ENCODE measurements at places on chromosomes 5 and 9.

DNA sequence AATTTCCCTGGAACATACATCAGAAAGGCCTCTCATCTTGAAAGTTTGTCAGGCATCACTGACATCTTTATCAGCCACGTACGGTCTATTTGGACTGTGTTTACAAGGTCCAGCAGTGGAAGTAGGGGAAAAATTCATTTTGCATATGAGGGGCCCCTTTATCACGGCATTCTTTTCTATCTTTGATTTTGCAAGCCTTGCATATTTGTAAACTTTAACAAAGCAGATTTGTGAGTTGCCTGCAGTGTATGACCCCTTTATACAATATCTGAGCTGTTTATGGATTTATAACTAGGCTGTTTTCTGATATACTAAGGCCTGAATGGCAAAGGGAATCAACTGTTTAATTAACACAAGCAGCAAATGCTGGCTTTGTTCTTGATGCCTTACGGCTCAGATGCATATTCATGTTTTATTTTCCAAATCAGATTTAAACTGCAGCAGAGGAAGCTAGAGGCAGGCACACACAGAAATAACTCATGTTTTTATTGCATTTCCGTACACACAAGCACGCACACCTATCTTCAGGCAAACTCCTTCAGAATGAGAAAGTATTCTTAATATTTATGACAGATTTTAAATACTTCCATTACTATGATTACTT, 61.1 kb downstream of the CD180 start:
- DNase-seq = no peak

DNA sequence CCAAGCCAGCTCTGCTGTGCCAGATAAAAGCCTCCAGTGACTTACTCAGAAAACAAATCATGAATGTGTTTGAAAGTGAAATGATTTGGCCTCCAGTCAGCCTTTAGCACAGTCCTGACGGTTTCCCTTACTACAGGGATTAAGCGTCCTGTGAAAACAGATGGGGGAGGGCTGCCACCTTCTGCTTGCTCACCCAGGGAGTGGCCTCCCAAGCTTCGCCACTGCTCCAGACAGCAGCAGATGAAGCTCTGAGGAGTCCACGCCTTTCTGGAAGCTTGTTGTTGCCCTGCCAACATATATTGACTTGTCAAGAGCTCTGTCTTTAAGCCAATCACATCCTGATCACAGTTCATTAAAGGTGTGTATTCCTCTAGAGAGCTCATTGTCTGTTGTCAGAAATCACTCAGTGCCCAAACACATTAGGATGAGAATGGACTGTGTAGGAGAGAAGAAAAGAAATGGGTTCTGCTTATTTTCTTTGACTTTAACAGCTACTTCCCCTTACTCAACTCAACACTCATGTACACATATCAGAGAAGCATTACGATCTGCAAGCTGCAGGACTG, 4.9 kb upstream of the FYB1 start:
- no peak for DNase-seq

DNA sequence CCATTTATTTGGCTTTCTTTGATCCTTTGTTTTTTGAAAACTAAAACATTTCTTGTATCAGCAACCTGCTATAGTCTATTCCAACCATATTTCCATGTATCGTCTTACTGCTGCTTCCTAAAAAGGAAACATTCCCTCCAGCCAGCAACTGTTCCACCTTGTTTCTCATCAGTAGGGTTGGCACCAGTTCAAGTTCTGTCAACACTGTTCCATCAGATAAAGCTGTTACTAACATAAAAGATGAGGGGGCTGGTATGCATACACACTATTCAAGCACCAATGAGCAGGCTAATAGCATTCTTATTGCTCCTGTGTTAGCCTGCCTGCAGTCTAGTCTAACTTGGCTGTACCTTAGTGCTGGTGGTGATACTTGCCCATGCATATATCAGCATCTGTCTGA, 178.3 kb downstream of the CWC27 start:
- no peak for DNase-seq

DNA sequence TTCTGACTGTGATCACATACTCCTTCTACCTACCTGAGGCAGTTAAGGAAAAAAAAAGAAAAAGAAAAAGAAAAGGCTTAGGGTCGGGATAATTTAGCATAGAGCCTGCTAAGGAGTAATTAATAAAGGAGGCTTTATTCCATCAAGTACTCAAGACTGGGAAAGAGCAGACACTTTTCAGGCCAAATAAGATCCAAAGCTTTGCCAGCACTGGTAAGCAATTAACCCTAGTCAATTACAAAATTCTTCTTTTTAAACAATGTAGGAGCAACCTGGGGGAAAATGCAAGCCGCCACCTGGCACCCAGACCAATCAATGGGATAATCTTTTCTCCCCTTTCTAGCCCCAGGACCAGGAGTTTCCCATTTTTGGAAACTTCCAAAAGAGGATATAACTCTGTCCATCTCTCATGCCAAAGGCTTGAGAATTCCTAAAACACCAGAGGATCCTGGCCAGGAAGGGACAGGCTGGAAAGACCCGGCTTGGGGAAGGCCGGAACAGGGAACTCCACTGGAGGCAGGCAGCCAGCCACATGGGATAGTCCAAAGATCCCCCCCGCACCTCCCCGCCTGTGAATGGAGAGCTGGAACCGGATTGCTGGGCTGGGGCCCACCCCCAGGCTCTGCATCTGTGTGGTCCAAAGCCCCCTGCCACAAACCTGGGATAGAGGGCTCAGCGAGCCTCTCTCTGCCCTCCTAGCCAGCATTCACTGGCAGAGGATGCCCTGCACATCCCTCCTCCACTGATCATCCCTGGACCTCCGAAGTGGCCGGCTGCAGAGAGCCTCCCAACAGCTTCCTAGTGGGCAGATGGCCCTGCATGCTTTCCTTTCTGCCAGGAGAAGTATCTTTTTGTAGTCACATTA, 117.8 kb downstream of the ZNF354C start:
- DNase-seq = no peak

DNA sequence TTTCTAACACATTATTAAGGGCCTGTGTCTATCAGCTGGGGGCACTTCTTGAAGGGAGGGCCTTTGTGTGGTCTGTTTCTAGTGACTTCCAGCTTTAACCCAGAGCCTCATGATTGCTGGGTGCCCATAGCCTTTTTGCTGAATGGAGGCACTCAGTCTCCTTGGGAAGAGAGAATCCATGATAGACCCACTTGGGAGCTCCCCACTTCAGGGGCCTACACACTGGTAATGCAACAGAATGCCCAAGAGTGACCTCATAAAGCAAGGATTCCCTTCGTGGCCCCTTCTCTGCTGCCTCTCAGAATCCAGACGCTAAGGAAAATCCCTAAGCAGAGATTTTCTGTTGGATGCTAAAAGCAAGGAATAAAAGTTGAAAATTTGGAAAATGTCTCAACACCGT, at the start of gene CATSPER3:
Gene CATSPER3, plus strand, starts transcription at position 301 of the 400 bp plus-strand sequence. Its CDS starts 85 bp downstream, at position 386.
- DNase-seq = no peak

DNA sequence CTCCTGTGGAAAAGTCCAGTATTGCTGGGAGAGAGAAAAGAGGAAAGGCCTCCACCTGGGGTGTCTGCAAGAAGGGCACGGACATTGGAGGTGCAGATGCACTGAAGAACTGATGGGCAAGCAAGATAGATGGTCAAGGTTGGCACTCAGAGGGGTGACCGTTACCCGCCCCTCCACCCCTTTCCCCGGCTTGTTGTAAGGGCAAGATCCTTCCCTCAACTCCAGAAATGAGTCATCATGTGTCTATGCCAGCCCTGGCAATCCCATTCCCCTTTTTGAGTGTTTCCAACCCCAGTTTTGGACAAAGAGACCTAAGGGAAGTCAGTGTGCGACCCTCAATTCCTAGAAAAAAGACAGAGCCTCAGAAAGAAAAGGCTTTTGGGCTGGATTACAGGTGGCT, 34.9 kb upstream of the ATP6V1G1 start:
- DNase-seq = no peak

DNA sequence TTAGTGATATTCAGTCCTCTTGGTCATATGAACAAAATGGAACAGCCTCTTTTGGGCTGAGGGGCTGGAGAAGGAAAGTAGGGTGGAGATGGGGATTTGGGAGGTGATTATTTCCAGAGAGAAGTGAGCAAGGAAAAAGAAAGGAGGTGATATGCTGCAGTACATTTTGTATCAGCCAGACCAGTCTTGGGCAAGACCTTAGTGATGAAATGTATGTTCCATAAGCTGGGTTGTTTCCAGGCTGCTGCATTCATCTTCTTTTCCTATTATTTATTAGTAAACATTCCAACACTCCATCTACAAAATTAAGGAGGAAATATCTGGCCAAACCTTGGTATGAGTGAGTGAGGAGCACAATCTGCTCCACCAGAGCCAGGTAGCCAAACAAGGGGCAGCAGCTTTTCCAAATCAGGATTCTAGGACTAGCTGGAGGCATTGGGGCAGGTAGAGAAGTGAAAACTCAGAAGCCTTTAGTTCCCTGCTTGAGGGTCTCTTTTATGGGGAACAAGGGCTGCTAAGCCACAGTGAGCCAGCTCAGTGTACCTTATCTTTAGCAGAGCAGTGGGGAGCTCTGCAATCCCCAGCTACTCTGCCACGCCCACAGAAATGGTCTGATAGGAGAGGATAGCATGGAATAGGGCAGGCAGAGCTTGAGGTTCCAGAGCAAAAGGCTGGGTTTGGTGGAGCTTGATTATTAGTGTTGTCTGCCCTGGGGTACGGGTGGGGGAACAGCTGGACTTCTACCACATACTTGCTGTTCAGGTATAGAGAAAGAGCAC, 19.5 kb downstream of the RAD1 start:
- no peak for DNase-seq

DNA sequence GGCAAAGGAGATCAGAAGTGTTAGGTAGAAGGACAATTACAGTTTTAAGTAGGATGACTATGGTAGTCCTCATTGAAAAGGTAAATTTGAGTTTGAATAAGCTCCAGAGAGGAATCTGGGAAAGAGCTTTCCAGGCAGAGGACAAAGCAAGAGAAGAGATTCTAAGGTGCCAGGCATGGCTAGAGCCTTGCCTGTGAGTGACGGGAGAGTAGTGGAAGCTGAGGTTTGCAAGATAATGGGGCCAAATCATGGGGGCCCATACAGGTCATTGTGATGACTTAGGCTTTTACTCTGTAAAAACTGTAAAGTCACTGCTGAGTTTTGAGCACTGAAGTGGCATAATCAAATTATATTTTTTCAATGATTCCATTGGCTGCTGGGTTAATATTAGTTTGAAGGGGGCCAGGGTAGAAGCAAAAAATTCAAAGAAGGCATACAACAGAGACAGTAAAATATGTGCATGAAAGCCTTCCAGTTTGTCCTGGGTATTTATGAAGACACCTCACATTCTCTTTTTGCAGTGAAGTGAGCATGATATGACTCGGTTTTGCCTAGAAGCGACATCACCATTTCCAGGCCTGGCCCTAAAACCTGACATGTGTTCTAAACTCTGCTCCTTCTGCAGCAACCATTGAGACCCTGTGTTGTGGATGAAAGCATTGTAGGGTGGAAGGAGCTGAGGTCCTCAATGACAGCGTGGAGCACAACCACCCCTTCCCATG, 279.8 kb upstream of the TNC start:
- no peak for DNase-seq

DNA sequence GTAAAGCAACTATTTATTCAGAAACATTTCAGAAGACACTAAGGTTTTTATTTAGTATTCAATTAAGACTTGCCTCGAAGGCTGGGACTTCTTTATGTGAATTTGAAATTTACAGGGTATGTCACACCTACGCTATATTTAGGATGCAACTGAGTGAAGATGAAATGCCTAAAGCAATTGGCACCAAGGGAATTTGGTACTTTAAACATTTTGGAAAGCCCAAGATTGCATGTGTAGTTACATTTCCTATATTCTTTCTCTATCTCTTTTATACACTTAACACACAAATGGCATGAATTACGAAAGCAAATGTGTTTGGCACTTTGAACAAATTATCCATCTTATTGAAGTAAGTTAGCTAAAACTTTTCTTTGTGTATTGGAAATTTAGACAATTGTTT, 633.3 kb downstream of the PDE4D start:
- no peak for DNase-seq

- no peak for DNase-seq
These were observed 24.4 kb upstream of the ANXA6 start for GRCh38 chr5:151181818-151182523.

DNA sequence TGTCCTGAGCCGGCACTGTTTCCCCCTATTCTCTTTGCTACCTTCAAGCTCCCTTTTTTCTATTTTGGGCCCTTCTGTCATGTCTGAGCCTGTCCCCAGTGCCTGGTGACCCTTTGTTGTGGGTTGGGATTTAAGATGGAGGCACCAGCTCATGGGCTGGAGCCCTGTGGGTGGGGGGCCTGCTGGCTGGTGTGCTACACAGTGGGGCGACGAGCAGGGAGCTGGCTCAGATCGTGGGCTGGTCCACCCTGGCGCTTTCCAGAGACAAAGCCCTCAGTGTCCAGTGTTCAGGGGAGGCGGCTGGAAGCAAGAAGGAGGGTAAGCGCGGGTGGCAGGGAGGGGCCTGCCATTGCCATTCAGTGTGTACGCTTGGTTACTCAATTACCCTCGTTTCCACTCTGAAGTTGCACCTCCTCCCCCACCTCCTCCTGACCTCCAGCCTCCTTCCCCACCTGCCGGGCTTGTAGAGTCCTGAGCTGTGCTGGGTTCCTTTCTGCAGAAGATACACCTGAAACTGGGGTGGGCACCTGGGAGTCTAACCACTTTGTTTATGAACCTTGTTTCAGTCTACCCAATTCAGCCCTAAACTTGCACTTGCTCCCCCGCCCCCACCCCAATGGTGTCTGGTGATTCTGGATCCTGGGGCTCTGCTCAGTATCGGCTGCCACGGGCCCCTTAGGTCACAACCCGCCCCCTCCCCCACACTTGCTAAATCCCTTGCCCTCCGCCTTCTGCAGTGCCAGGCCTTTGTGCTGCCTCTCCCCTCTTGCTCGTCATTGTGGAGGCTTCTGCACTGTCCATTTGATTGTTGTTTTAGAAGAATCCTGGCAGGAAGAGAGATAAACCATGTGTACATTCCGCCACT, 49.9 kb downstream of the MVB12B start:
- no peak for DNase-seq

DNA sequence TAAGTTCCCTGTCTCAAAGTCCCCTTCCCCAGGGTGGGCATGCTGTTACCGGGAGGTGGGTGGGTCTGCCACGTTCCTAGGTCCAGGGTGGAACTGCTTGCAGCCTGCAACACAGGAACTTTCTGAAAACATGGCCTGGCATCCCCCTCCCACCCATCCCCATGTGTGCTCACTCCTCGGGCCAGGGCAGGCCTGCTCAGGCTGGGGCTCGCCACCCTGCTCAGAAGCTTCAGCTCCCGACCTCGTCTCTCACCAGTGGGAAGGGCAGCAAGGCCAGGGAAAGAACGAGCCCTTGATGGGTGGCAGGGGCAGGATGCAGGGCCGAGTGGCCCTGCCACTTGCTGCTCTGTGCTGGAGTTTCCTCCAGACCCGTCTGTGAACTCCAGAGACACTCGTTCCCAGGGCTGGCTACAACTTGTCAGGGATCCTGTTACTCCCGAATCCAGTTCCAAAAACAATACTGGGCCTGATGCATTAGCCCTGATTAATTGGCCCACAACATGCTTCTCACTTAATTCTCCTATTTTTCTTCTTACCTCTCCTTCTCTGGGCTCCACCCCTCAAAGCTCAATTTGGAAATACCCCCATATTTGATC, 197.3 kb downstream of the SLIT3 start:
- no peak for DNase-seq

GRCh38 chr5:143073766-143074165, 303.6 kb downstream of the ARHGAP26 start:
- no peak for DNase-seq

Data from left renal cortex interstitium (tissue), 4 donors.